ENCODE measurements at places on chromosomes 6 and 20.

GRCh38 chr6:18090349-18090786, 32.1 kb downstream of the NHLRC1 start:
- DNase-seq = no peak

- no peak for DNase-seq
Measured at GRCh38 chr20:4809707-4810106, 88.0 kb downstream of the PRND start.

DNA sequence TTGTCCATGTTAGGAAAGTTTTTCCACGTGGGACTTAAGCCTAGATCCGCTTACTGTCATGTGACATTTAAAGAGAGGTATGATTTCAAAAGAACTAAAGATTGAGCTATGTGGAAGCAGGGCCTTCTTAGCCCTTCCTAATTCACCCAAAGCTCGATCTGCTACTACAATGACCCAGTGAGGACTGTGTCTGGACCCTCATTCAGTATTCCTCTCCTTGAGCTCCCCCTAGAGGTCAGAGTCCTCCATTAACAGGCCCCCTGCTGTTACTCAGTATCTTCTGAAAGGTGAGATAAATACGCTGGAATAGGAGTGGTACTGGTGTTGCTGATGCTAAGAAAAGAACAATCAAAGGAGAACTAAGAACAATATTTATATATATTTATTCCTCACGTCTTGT, 414.0 kb downstream of the GJA1 start:
- DNase-seq = peak; percentile 8

DNA sequence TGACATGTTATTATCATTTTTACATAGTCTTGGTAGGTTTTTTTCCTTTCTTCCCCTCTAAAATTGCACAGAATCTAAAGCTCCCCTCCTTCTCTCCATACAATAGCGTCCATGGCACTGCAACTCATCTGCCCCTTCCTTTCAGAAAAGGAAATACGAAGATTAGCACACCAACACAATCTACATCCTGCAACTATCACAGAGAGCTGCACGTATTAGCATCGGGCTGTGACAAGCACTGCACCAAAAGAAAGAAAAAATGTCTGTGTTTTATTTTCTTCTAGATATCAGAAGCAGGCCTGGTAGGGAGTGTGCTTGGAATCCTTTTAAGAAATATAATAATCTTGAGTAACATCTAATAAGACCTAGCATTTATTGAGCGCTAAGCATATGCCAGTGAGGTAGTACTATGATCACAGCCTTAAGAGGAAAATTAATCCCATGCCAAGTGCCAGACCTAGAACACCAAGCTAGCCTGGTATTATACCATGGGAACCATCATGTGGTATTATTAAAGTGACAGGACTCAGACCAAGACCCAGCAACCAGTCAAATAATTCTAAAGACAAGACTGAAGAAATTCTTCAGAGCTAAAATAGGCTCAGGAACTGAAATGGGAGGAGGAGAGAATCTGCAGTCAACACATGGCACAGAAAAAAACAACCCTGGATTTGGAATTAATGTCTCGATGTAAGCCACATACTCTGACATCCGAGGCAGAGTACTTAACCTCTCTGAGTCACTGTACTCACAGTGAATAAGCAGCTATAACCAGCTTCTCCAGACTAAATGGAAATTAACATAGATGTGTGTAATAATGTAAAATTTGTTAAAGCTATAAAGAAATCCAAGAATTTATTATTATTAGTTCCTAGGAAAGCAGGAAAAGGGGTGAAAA, 124.3 kb downstream of the IPCEF1 start:
- DNase-seq = no peak

DNA sequence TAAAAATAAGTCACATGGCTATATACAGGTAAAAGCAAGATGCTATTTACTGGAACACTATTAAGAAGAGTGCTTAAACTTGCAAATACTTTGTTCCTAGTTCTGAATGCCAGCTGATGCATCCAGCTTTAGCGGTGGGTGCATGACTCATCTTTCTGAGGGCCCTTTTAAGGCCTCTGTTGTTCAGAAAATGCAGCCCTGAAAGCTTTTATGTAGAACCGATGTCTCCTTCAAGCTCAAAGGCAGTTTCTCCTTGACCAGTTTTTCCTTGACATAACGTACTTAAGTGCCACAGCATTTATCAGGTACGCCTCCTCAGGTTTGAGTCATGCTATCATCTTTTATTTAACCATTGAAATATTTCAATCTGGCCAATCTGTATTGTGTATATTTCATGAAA, 82.8 kb downstream of the MLIP start:
- DNase-seq = no peak

GRCh38 chr6:42378536-42378935, 73.2 kb downstream of the TRERF1 start:
- DNase-seq = no peak

DNA sequence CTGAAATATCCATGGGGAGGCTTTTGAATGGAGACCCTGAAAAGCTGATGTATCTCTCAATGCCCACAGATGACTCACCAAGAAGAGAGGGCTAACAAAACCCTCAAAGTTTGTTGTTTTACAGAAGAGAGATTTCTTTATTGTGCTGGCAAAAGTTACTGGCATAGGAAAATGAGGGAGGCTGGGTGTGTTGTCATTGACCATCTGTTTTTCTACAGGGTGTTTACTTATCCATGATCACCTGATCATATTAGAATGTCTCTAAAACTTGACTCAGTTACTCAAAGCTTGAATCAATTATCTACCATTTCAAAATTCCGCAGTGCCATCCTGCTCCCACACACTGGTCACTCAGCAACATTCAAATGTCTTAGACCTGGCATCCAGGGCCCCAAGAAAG, 9.8 kb downstream of the NCOA6 start:
- no peak for DNase-seq

- no peak for DNase-seq
Measured at GRCh38 chr6:29631860-29632731, 887 bp downstream of the GABBR1 start.

- DNase-seq = no peak
Measured at GRCh38 chr6:43532201-43532600, 15.3 kb downstream of the POLR1C start.

- DNase-seq = no peak
Measured at GRCh38 chr6:99852031-99852430, 142.0 kb downstream of the MCHR2 start.

- no peak for DNase-seq
Measured at GRCh38 chr6:136108361-136108945, 141.7 kb downstream of the MTFR2 start.

- DNase-seq = peak; percentile 54
Measured at GRCh38 chr6:42021847-42022754, 28.2 kb upstream of the TAF8 start.

DNA sequence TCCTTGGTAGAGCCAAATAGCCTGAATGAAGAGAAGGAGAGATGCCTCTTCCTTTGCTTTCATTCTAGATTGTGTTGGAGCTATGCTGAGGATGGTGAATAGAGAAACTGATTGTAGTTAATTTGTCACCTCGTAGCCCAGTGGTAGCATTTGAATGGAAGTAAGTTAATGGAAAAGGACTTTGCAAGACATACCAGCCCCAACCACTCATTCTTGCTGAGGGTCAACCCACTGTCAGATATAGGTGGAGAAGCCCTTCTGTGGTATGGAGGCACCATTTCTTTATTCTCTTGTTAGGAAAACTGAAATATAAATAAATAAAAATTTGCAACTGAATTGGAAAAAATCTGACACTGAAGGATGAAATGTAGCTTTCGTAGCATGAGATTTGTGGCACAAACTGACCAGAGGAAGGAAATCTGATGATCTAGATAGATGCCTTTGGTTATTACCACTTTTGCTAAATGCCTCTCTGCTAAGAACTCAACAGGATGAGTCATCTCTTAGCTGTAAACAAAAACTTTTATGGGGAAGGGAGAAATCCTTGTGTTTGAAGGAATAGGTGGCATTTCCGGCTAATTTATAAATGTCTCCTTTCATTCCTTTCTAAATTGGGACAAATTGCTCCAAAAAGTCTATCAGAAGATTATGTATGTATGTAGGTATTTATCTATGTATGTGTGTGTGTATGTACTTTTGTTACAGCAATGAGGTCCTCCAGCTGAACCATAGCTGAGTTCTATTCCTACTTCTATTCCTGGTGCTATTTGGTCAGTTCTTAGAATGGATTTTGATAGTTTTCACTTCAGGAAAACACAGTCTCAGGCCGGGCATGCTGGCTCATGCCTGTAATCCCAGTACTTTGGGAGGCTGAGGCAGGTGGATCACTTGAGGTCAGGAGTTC, 76.5 kb upstream of the SUPT3H start:
- DNase-seq = no peak

DNA sequence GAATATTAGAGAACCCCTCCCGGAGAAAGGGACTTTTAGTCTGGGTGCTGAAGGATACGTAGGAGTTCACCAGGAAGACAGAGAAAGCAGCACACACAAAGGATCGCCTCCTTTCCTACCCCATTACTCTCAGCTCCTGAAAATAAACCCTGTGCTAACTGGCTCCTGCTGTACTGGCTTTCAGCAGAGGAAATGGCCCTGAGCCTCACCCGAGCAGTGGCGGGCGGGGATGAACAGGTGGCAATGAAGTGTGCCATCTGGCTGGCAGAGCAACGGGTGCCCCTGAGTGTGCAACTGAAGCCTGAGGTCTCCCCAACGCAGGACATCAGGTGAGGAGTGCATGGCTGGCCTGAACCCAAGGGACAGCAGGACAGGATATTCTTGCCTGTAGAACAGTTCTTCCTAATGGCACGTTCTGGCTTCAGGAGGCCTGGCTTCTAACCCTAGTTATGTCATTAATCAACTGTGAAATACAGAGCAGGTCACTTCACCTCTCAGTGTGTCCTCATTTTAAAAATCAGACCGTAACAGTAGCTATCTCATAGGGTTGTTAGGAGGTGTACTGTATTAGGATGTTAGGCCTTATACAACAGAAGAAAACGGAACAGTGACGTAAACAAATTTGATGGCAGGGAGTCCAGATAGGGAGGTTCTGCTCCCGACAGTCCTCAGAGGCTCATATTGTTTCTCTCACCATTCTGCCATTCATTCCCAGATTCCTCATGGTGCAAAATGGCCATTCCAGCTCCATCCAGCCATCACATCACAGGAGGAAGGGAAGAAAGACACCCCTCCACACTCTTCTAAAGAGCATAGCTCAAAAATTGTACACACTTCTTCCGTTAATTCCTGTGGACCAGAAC, 1.8 kb downstream of the RBCK1 start:
- DNase-seq = no peak

- no peak for DNase-seq
Measured at GRCh38 chr6:168367285-168367751, 47.7 kb upstream of the DACT2 start.

GRCh38 chr6:101226677-101227135, 166.8 kb upstream of the GRIK2 start:
- no peak for DNase-seq

- DNase-seq = no peak
Measured at GRCh38 chr6:80088637-80089036, 17.8 kb upstream of the BCKDHB start.

- DNase-seq = no peak
Measured at GRCh38 chr6:2485116-2485515, 239.7 kb upstream of the GMDS start.

DNA sequence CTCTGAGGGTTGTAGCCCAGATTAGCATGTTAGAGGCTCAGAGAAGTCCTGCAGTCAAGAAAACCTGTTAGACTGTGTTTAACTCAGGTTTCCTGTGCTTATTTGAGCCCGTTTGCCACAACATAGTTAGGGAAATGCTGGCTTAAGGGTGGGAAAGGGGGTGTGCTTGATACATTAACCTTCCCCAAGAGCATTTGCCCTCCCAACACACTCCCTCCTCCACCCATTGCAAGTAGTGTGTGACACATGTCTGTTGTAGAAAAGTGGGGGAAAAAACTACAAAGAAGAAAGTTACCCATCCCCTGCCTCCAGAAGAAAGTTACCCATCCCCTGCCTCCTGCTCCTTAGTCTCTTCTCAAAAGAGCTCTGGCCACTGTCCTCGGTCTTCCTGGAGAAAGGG, 36.8 kb upstream of the MRPS18A start:
- DNase-seq = no peak

DNA sequence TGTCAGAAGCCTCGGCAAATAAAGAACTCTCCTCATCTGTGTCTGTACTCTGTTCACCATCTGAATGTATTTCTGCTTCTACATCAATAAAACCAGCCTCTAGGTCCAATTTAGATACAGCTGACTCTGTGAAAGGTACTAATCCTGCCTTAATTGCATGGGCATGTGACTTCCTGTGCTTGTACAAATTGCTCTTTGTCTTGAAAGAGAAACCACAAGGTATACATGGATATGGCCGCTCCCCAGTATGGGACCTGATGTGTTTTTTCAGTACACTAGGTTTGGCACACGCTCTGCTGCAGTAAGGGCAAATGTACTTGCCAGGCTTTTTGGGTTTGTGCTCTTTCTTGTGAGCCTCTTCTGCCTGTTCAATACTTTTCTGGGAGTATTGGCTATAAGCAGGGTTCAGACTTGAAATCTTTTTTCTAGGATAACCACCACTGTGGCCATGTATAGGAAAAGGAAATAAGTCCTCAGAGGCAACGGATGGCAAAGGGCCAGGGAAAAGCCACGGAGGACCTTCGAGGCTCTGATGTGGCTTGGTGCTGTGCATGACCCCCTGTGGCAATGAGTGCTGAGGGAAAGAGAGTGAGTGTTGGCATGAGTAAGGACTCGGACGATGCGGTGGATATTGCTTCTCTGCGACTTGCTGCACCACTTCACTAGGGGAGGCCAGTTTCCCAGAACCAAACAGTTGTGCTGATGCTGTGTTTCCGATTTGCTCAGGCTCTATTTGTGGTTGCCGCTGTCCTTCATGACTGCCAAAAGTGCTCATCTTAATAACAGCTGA, 170.9 kb downstream of the HIVEP2 start:
- no peak for DNase-seq

- DNase-seq = no peak
Measured at GRCh38 chr6:138145402-138145801, 16.3 kb upstream of the ARFGEF3 start.

DNA sequence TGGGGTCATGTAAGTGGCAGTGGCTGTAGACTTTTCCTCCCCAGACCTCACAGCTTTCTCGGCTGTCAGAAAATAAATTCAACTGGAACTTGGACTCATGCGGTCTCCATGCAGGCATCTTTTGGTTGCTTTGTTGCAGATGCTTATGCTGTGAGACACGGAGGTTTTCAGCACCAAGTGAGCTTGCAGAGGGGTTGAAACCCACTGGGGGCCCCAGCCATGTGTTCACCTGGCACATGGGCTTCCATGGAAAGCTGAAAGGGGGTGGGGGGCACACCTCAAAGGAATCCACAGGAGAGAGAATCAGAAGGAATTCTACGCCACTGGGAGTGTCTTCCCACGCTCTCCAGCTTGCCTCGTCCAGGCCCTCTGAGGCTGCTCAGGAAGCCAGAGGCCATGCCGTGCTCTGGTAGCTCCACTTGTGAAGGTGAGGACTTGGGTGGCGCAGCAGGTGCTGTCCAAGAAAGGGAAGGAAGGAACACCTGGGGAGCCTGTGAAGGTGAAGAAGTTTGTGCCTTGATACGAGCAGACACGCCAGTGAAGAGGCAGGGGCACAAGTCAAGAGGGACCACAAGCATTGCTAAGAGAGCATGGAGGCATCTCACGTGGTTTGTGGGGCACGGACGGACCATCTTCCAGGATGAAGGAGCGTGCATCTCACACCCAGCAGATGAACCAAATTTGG, 134.3 kb upstream of the PMEPA1 start:
- no peak for DNase-seq

Data from stimulated activated CD4-positive, alpha-beta T cell treated with anti-CD3 and anti-CD28 coated beads, Interleukin-15, amount 100 ng/mL, for 48 hours (primary cell).